HTR-8/SVneo (cell line): ENCODE measurements at places on chromosomes 3 and 15.
A peak's percentile ranks its signal among the peaks of the same experiment; 100 is the strongest.

DNA sequence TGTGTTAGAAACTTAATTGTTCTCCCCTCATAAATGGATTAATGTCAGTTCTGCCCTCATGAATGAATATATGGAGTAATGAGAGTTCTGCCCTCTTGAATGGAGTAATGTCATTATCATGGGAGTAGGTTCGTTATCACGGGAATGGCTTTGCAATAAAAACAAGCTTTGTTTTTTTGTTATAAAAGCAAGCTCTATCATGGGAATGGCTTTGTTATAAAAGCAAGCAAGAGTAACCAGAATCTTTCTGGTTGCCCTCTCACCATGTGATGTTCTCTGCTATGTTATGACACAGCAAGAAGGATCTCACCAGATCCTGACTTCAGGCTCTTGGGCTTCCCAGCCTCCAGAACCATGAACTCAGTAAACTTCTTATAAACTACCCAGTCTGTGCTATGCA, 38.4 kb upstream of the UBL7 start:
- DNase-seq = no peak

- DNase-seq = no peak
These were observed 72.1 kb downstream of the OCA2 start for GRCh38 chr15:28026764-28027713.

DNA sequence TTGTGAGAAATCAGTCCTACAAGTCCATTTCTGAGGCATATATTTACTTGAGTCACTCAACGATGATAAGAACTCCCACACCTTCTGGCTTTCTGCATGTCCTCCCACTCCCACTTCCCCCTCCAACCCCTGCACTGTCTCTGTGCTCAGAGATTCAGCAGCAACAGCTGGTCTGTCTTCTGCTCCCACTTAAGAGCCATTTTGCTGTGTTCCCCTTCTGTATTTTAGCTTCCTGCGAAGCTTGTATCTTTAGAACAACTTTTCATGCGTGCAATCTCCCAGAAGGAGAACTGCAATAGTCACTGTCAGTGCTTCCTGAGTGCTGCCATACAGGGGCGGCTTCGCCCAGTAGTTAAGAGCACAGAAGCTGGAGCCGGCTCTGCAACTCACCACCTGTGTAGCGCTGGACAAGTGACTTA, 90.0 kb upstream of the SPATA12 start:
- DNase-seq = no peak

DNA sequence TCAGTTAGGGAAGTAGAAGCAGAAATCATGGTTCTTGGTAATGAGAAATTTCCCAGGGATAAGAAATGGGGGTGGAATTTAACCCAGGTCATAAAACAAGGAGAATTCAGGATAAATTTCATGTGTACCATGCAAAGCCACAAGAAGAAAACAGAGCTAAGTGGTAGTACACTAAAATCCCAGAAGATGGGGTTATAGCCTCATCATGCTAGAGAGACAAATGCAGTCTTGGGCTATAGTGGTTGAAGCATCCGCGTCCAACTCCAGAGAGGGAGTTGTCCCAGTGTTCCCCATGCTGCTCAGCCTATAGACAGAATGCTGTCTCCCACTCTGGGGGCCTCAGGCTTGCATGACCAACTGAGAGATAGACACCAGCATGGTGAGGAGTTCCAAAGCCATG, 36.2 kb upstream of the CLRN1 start:
- DNase-seq = peak; percentile 30

DNA sequence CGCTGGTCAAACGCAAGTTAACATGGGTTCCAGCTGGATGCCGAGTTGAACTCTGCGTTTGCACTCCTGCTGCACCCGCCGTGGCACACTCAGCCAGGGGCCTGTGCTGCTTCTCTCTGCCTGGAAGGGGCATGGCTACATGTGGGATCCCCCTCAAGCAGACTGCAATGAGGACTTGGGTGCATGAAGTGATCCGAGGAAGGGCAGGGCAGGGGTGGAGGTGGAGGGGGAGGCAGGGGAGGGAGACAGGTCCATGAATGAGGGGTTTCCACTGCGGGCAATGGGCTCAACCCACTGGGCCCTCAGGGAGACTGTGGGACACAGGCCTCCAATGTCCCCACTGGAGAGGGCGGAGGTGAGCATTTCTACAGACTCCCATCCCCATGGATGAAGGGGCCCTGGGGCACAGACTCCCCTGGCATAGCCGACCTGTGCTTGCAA, 141.6 kb upstream of the MEF2A start:
- no peak for DNase-seq

- no peak for DNase-seq
These were observed 892 bp downstream of the NMD3 start for GRCh38 chr3:161221806-161222600.

DNA sequence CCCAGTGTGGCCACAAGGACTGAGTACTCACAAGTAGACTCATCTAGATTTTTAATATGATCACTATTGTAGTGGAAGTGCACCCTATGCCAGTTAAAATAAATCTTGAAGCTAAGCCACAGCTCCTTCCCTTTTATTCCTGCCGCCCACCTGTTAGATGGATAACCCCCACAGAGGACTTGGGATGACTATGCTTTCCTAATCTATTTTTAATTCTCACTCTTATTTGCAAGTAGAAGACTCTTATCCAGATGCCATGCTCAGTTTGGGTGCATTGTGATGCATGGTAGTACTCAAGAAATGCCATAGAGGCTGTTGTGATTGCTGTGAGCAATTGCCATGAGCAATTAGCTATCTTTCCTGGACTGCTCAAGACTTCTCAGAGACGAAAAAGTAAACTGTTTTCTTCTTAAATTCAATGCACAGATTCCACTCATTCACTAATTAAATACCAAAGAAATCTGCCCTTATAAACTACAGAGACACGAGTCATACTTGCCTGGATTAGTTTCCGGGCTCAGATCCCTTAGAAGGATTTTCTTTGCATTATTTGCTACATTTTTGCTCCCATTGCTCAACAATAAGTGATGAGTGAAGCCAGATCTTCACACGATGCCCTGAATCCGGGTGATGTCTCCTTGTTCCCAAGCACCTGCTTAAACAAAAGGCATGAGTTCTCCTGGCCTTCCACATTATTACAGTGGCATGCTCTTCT, 472.1 kb downstream of the SOX2 start:
- no peak for DNase-seq
